ENCODE measurements at places on chromosomes 4 and X. TPM values are rescaled to one million over a fixed set of nuclear protein-coding genes. Genes with fewer than 3 reads are reported as not detected.

DNA sequence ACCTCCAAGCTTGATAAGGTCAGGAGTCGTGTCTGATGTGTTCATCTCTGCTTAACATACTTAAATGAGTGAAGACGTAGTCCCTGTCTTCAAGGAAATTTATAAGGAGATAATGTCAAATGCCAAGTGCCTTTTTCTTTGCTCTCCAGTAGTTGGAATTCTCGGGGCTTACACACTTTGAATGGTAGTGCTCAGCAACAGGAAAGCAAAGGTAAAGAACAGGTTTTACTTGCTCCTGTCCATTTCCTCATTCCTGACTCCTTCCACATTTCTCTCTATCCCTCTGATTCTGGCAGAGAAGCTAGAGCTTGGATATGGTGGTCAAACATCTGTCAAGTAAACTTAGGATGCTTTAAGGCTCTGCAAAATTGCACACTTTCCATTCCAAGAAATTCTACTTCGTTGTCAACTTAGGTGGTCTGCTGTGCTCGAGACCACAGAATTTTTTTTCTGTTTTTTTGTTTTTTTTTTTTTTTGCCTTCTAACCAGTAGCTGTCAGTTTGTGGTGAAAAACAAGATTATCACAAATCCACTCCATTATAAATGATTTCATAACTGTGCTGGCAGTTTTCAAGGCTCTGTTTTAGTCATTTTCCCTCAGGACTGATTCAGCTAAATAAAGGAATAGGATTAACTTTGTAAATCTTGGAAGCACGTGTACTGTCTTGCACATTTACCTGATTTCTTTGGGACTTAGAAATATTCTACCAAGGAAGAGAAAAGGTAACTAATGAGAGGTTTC lies 180.8 kb upstream of the ANXA3 start:
- no peak for DNase-seq

DNA sequence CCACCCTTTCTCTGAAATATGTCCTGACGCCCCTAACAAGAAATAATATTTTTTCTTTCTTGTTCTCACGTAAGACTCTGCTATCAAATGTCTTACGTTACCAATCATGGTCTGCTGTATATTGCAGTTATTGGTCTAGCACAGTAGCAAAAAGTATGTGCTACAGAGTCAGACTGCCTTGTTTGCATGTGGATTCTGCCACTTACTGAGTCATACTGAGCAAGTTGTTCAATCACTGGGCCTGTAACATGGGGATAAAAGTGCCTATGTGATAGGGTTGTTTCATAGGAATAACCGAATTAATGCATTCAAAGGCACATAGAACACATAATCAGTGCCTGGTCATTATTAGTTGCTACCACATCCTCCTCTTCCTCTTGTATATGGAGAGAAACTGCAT lies 14.1 kb downstream of the RPGR start:
- DNase-seq: no peak

GRCh38 chr4:27010334-27010940 lies 149.8 kb downstream of the STIM2 start:
- no peak for DNase-seq

GRCh38 chr4:13399257-13399656 lies 84.9 kb downstream of the RAB28 start:
- DNase-seq: no peak

- DNase-seq: no peak
These were observed 125.3 kb downstream of the COL4A6 start for GRCh38 chrX:108312957-108313356.

DNA sequence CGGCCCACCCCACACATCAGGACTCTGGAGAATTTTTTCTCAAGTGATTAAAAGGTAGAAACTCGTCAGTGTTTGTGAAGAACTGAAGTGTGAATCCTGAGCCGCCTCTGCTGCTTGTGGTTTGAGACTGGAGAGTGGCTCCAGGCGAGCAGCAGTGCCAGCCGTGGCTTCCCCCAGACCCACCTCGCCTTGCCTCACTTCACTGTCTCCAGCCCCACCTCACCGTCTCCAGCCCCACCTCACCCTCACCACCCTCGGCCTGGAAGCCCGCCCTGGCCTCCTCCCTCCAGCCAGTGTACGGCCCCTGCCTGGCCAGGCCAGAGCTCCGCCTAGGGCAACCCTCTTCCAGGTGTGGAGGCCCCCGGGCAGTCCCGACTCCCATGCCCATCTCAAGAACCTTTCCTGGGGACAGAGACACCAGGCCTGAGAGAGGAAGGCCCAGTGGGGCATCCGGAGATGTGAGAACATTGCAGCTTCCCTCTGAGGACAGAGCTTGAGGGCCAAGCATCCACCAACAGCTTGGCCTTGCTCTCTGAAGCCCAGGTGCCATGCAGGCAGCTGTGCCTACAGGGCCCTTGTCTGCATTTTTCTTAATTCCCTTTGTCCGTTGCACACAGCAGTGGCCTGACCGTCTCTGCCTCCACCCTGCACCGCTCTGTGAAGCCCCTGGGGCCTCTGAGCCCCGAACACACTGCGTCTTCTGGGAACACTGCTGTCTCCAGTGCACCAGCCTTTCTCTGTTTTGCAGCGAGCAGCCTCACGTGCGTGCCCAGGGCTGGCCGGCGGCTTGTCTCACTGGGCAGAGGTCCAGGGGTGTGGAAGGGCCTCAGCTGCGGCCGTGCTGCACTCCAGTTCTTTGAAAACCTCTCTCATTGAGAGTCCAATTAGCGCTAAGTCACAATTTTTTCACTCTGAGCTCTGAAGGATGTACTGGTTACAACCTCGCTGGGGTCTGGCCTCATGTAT lies 13.8 kb downstream of the SH3BP2 start:
- DNase-seq: no peak

DNA sequence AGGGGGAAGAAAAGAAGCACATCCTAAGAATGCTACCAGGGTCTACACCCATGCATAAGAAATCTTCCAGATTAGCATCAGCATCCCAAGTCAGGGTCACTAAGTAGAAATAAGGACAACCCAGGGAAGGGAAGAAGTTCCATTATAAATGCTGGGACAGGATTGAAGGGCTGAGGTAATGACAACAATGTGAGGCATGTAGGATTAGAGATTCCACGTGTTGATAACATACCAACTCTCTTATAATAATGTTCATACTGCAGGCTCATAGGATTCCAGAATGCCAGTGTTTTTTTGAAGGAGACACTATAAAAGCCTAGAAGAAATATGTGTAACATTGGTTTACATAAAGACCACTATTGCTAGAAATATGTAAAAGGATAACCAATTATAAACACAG lies 201.2 kb downstream of the MID1IP1 start:
- DNase-seq: no peak

DNA sequence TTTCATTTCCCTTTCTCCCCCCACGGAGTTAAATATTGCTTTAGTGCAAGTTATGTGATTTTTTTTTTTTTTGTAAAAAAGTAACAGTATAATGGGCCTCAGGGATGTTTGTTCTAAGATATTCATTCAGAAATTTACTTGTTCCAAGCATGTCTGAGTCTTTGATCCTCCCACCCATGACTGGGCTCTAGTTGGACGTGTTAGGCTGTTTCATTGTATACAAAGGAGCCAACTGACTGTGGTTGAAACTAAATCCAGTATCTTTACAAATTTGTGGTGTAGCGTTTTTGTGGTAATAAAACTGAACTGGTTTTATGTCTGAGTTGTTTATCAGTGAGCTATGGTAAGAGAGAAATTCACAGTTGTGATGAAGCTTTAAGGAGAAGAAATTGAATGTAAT lies 74.1 kb downstream of the DOCK11 start:
- DNase-seq: no peak

The SERTM2 gene
- total RNA-seq: not detected

The TIGD4 gene
- not detected for total RNA-seq

The AWAT2 gene
- total RNA-seq: not detected

The RP2 gene
- total RNA-seq: 12.1 TPM

The DOCK11 gene
- 156 TPM for total RNA-seq
